H9 (cell line): ENCODE measurements at places on chromosomes 7 and 10. TPM values are rescaled to one million over a fixed set of nuclear protein-coding genes. Genes with fewer than 3 reads are reported as not detected.

GRCh38 chr7:6026820-6027311 is 4.3 kb upstream of the ANKRD61 start:
- H3K4me3 ChIP-seq = no peak overlapping the region
- no peaks in the 10 kb centered on the region for H3K27me3 ChIP-seq
- peaks cover 84% of the 10 kb centered on the region for H3K36me3 ChIP-seq
- no peak for DNase-seq
- H3K27ac ChIP-seq = no peak overlapping the region
- H3K4me1 ChIP-seq = no peaks in the 10 kb centered on the region

Gene TRPV6
- total RNA-seq = 0.61 and 0.81 TPM in 2 replicates

Gene TMEM270
- total RNA-seq = not detected in 2 replicates

- no peaks in the 10 kb centered on the region for H3K4me1 ChIP-seq
- no peak for DNase-seq
- H3K36me3 ChIP-seq = no peaks in the 10 kb centered on the region
- H3K4me3 ChIP-seq = no peak overlapping the region
- H3K27me3 ChIP-seq = no peaks in the 10 kb centered on the region
These were observed 6.6 kb upstream of the RHBDD2 start for GRCh38 chr7:75872073-75872782.

Gene SLC35B4
- total RNA-seq = 33.1 and 33.4 TPM in 2 replicates

DNA sequence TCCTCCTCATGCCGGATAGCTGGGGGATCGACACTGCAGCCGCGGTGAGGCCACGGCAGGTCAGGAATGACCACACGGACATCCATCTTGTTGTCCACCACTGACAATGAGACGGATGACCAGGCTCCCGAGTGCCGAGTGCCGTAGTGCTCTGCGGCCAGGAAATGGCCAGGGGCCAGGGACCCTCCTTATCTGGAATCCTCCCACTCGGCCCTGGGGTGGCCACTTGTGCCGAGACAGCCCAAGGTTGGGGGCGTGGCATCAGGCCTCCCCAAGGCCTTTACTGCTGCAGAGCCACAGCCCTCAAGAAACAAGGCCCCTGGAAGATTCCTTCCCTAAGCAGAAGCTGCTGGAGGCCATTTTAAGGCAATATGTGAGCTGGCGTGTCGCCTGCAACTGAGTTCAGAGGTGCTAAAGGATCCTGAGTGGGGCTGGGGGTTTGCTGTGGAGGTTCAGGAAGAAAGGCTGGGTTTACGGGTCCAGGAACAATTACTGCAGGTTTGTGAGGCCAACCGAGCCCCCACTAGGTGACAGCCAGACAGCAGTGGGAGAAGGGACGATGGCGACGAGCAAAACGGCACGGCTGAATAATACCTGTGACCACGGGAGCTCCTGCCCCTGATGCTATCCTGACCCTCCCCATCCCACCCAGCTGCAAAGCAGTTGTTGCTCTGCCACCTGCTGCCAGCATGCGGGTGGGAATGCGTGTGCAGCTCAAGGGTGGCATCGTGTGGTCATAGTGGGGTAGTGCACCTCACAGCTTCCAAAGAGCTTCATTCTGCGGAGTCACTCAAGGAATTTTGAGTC is 31.6 kb upstream of the LEP start:
- no peaks in the 10 kb centered on the region for H3K27me3 ChIP-seq
- H3K4me1 ChIP-seq = peaks cover 4% of the 10 kb centered on the region; the same call in 1 of the 2 replicates
- no peak overlapping the region for H3K27ac ChIP-seq

- no peak overlapping the region for H3K27ac ChIP-seq
- no peaks in the 10 kb centered on the region for H3K4me1 ChIP-seq
- no peak overlapping the region for H3K4me3 ChIP-seq
- H3K27me3 ChIP-seq = no peaks in the 10 kb centered on the region
These were observed 63.5 kb downstream of the SH3PXD2A start for GRCh38 chr10:103791858-103792257.

Gene BAIAP2L1
- total RNA-seq = 25.9 and 29.9 TPM in 2 replicates

DNA sequence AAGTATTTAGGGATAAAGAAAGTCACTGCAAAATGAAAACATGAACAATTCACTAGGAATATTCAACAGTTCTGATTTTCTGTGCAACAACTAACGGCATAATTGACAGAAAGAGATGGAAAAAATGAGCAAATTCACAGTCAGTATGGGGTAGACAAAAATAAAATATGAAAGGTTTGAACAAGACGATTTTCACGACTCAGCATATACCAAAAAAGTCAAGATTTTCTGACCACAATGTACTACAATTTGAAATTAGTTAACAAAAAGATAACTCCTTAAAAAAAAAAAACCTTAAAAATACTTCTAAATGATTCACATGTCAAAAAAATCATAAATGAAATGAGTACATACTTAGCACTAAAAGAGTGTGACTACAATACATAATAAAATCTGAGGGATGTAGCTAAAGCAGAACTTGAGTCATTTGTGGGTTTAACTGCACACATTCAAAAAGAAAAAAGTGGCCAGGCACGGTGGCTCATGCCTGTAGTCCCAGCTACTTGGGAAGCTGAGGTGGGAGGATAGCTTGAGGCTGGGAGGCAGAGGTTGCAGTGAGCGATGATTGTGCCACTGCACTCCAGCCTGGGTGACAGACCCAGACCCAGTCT is 22.6 kb upstream of the MTURN start:
- no peak for DNase-seq
- peaks cover 9% of the 10 kb centered on the region for H3K36me3 ChIP-seq
- H3K27ac ChIP-seq = no peak overlapping the region
- no peaks in the 10 kb centered on the region for H3K27me3 ChIP-seq
- no peaks in the 10 kb centered on the region for H3K4me1 ChIP-seq

Gene SPDYE5
- not detected in 2 replicates for total RNA-seq

- H3K27ac ChIP-seq = no peak overlapping the region
- H3K36me3 ChIP-seq = no peaks in the 10 kb centered on the region
- H3K27me3 ChIP-seq = no peaks in the 10 kb centered on the region
These were observed 438.0 kb downstream of the ETV1 start for GRCh38 chr7:13551503-13551902.

DNA sequence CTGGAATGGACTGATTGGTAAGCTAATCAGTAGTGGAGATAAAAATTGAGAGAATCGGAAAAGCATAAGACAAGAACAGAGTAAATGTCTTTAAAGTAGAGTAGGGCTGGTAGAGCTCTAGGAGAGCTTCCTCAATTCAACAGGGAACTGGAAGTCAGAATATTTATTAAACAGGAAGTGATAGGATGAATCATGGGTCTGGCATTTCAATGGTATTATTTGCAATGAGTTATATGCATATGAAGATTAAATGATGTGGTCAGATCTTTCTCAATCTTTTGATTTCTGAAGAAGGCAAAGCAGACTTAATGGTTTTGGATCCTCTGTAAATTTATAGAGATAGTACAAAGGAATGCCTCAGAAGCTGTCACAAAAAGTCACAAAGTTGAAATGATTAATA is 349.0 kb downstream of the HPSE2 start:
- no peaks in the 10 kb centered on the region for H3K36me3 ChIP-seq
- no peak overlapping the region for H3K27ac ChIP-seq
- H3K27me3 ChIP-seq = no peaks in the 10 kb centered on the region
- no peaks in the 10 kb centered on the region for H3K4me1 ChIP-seq
- DNase-seq = no peak
- H3K4me3 ChIP-seq = no peak overlapping the region

GRCh38 chr10:54063514-54063913 is 737.5 kb downstream of the PCDH15 start:
- H3K4me3 ChIP-seq = no peak overlapping the region
- no peaks in the 10 kb centered on the region for H3K27me3 ChIP-seq
- H3K4me1 ChIP-seq = no peaks in the 10 kb centered on the region
- H3K36me3 ChIP-seq = peaks cover 5% of the 10 kb centered on the region
- H3K27ac ChIP-seq = no peak overlapping the region

Gene NME8
- total RNA-seq = 0.33 TPM in 1 of 2 replicates, not detected in the other

GRCh38 chr10:121573538-121573941 is 24.7 kb downstream of the FGFR2 start:
- H3K27me3 ChIP-seq = no peaks in the 10 kb centered on the region
- H3K4me3 ChIP-seq = no peak overlapping the region; the same call in 2 of the 3 replicates
- no peak for DNase-seq
- peaks cover 43% of the 10 kb centered on the region for H3K36me3 ChIP-seq
- peaks cover 24% of the 10 kb centered on the region for H3K4me1 ChIP-seq

DNA sequence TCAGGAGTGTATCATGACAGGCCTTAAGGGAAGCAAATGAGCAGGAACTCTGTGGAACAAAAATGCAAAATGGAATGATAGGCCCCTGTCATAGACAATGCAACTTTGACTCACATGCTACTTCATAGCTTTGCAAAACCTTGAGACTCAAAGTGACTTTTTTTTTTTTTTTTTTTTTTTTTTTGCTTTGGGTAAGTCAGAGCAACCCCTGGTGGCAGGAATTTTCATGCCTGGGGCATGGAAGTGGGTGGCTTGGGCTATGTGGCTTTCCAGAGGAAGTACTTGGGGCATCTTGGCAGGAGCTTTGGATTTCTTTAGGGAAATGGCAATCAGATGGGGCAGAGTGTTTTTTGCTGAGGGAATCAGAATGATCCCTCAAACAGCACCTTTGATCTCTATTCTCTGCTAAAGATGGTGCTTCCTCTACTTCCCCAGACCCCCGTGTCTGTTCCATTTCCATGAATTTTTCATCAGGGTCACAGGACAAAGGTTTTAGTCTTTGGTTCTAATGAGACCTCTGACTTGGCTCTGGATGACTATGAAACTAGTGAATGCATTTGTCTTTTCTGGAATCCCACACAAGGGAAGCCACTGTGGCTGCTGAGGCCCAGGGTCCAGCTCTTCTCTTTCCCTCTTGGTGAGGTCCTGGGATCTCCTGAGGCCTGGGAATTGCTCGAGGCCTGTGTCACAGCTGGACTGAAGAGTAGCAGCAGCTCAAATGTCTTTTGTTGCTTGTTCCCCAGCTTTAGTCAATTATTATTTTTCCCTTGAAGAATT is 62.8 kb downstream of the TACC2 start:
- no peaks in the 10 kb centered on the region for H3K27me3 ChIP-seq
- H3K27ac ChIP-seq = no peak overlapping the region
- peak; percentile 83 for DNase-seq
- H3K4me3 ChIP-seq = no peak overlapping the region

GRCh38 chr10:58064714-58065528 is 202.8 kb downstream of the IPMK start:
- no peaks in the 10 kb centered on the region for H3K27me3 ChIP-seq
- peaks cover 9% of the 10 kb centered on the region; the same call in 1 of the 2 replicates for H3K4me1 ChIP-seq
- peak; percentile 41 for DNase-seq
- H3K36me3 ChIP-seq = peaks cover 4% of the 10 kb centered on the region; the same call in 1 of the 2 replicates
- H3K27ac ChIP-seq = no peak overlapping the region

GRCh38 chr10:100327007-100327717 is 2.9 kb downstream of the PKD2L1 start:
- DNase-seq = no peak
- H3K4me3 ChIP-seq = no peak overlapping the region
- no peaks in the 10 kb centered on the region for H3K27me3 ChIP-seq
- no peaks in the 10 kb centered on the region for H3K4me1 ChIP-seq
- no peak overlapping the region for H3K27ac ChIP-seq

DNA sequence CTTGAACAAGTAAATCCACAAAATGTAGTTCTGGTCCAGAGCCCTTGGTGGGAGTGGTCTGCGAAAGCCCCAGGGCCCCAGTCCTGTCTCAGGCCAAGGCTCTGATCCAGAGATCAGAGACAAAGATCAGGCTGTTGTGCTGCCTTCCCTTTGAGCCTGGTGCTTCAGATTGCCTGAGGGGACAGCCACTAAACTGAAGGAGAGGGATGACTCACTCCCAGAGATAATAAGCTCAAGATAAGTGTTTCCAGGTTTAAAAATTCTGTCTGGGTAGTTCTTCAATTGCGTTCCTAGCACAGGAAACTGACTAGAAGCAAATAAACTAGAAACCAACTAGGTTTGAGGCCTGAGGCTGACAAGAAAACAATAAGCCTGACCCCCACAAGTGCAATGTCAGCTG is 190.2 kb downstream of the RAMP3 start:
- no peak overlapping the region for H3K27ac ChIP-seq
- H3K36me3 ChIP-seq = no peaks in the 10 kb centered on the region; the same call in 2 of the 3 replicates
- H3K27me3 ChIP-seq = no peaks in the 10 kb centered on the region
- no peaks in the 10 kb centered on the region for H3K4me1 ChIP-seq
- H3K4me3 ChIP-seq = no peak overlapping the region
- no peak for DNase-seq

Gene TLX1
- total RNA-seq = not detected in 2 replicates

GRCh38 chr7:73717025-73717807 is 2.3 kb downstream of the STX1A start:
- no peaks in the 10 kb centered on the region; the same call in 2 of the 3 replicates for H3K36me3 ChIP-seq
- DNase-seq = no peak
- H3K4me3 ChIP-seq = 0 out of 3 replicates have a peak overlapping the region, but pooled peaks have one; percentile 66

DNA sequence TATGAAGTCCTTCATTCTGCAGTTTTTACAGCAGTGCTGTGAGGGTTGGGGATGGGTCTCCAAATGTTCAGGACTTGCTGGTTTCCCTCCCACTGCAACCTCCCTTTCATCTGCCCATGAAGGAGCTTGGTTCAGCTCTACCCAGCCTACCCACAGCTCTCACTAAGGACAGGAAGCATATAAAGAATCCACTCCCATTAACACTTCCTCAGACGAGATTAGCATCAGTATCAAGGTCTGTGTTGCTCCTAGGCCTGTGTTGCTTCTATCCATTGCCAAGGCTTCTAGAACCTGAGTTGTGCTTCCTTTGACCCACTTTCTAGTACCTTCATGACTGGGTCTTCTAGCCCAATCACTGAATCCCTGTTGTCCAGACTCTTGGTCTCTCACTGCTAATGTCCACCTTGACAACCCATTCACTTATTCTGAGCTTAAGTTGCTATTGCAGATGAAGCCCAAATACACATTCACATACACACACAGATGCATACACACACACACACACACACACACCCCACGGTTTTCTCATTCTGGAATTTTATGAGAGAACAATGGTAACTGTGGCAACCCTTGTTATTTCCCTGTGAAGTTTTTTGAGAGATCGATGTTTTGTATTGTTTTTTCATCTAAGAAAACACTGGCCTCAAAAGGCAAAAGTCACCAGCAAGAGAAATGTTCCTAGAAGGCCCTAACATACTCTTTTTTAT is 248.1 kb downstream of the MTERF1 start:
- no peak for DNase-seq
- no peaks in the 10 kb centered on the region for H3K36me3 ChIP-seq
- no peak overlapping the region for H3K27ac ChIP-seq
- H3K27me3 ChIP-seq = no peaks in the 10 kb centered on the region
- H3K4me3 ChIP-seq = no peak overlapping the region; the same call in 2 of the 3 replicates

Gene DNAH11
- 1.8 and 2.5 TPM in 2 replicates for total RNA-seq

Gene HOXA13
- total RNA-seq = not detected in 2 replicates
